ENCODE measurements at places on chromosomes 7 and 10.

DNA sequence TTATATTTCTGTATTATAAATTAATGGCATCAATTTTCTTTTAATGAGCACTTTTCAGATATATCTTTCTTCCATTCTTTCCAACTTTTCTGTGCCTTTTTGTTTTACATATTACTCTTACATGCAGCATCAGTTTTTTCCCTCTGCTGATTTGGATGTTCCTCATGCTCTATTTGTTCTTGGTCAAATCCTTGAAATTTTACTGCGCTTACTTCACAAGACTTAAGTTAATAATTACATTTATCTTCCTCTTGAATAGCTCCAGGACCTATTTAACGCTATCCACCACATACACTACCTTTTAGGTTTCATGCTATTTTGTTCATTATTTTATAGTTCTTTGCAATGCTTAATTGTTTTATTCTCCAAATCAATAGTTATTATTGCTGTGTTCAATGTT, 97.6 kb upstream of the CTTNBP2 start:
- DNase-seq, result no peak

DNA sequence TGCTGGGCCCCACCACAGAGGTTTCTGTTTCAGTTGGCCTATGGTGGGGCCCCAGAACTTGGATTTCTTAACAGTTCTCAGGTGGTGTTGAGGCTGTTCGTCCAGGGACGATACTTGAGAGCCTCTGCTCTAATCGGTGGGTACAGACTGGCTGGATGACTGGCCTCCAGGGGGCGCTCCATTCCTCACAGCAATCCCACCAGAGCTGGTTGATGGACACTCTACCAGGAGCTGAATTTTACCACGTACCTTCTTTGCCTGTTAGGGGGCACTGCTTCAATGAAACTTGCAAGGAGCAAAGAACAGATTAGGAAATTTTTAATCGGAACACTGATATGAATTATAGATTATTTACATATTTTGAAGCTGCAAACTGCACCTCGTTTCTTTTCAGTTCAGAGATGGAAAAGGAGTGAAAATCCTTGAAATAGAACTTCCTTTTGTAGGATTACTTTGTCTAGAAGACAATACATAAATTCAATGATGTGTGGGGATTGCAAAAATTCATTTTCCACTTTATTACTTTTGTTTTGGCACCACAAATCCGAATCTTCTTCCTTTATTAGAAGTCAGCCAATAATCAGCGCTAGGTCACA, 44.8 kb downstream of the KBTBD2 start:
- DNase-seq, result peak; percentile 77

- DNase-seq, result no peak
These were observed 99.2 kb downstream of the ATXN7L1 start for GRCh38 chr7:105776986-105777910.

DNA sequence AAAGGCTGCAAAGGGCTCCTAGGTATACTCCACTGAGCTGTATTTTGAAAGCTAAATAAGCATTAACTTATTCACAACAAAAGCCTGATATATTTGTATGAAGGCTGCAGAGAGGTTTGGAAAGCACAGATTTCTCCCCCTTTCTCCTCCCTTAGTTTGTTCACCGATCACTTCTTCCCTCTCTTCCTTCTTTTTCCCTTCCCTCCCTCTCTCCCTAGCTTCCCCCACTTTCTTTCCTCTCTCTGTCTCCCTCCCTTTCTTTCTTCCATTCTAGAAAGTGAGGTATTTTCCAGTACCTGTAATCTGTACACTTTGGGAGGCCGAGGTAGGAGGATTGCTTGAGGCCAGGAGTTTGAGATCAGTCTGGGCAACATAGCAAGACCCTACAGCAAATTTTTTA, 62.1 kb downstream of the HHEX start:
- no peak for DNase-seq

DNA sequence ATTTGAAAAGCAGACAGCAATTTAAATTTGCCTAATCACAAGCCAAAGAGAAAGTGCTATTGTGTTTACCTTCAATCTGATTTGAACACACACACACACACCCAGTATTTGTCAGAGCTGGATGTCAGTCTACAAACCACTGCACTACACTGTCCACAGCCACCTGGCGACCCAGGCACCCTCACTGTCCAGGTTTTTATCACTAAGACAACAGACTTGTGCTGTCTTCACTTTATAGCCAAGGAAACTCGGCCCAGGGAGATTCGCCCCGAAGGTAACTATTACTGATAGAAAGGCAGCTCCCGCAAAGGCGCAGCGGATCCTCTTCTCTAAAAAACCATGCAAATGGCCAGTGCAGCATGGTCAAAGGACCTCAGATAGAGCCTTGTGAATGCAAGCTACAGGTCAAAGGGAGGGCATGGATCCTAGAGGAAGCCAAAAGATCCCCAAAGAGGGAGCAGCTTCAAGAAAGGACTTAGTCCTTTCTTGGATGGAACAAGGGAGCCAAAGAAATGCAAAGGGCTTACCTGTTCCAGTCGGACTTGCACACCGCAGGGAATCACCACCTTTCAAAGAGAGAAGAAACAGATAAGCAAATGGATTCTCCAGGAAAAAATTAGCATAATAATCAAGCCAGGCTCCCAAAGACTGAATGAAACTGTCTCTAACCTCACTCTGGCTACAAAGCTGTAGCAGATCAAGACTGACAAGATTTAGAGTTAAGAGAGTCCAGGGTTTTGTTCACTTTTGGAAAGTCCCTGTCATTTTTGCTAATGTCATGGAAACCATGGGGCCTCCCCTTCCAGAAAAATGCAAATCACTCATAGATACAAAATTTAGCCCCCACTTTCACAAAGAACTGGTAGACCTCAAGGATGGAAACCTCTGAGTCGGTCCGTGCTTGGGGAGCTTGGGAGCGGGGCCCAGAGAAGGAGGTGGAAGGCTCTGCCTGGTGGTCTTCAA, 101.1 kb downstream of the TNS3 start:
- no peak for DNase-seq

DNA sequence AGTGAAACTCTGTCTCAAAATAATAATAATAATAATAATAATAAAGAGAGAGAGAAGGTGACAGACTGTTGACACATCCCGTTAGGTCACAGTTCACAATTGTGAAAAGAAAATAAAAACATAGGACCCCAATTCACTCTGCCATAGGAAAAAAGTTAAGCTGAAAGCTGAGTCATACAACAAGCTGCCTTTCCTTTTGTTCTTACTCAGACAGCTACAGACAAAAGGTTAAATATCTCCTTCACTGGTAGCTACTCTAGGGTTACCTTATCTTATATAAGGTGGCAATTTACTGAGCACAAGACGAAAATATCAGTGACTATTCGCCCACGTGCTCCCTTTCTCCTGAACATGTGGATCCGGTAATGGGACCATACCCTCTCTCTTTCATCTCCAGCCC, 17.5 kb downstream of the TUBAL3 start:
- no peak for DNase-seq
